Stimulated activated CD8-positive, alpha-beta memory T cell treated with anti-CD3 and anti-CD28 coated beads, Interleukin-4, amount 100 ng/mL, for 1 hour (primary cell): ENCODE measurements at places on chromosomes 1 and 21.

GRCh38 chr1:235421751-235422150 lies 54.5 kb downstream of the TBCE start:
- no peak for DNase-seq

- DNase-seq: no peak
These were observed 32.4 kb downstream of the IER5 start for GRCh38 chr1:181120924-181121323.

GRCh38 chr1:226086776-226087175 lies 24.3 kb downstream of the H3-3A start:
- DNase-seq: no peak

DNA sequence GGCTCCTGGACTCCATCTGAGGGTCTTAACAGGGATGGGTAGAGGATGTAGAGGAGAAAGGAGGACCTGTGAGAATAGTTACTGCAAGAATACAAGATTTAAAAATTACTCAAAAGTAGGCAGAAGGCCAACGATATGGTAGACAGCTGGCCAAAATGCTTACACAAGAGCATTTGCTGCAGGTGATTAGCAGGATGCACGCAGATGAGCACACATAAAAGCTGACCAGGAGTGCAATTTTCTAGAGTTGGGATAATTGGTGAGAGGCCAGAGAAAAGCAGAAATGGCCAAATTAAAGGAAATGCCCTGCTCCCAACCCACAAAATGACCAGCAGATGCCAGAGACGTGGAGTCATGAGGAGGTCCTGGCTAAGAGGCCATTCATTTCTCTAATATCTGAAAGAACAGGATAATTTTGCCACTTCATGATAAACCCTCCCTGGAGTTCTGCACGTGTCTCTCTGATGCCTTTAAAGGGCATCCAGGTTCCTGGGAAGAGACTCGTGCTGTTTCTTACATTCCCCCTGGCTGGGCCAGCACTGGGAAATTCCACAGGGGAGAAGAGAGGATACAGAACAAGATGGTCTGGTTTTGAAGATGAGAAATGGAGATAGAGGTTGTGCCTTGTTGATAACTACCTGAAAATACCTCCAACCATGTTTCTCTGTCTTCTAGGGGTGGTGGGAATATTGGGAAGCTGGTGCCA lies 62.3 kb upstream of the KCNA3 start:
- DNase-seq: no peak

DNA sequence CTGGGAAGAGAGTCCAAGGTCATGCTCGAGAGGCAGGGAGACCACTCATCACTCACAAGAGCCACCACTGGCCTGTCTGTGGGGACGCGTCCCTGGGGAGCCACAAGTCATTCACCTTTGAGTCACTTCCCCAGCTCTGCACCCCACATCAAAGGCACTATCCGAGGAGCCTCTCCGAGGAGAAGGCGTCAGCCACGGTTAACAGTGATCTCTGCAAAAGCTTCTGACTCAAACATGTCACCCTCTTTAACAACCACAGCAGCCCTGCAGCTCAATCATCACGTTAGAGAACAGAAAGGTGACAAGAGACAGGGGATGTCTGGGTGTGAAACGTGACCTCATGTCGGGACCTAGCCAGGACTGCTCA lies 9.0 kb downstream of the LRRC47 start:
- no peak for DNase-seq

- DNase-seq: no peak
These were observed 586.4 kb downstream of the DPYD start for GRCh38 chr1:97334454-97334853.

GRCh38 chr1:62356257-62356835 lies 37.1 kb upstream of the KANK4 start:
- no peak for DNase-seq
